Stimulated activated CD8-positive, alpha-beta memory T cell treated with anti-CD3 and anti-CD28 coated beads, Interleukin-7, amount 100 ng/mL, for 4 hours (primary cell): ENCODE measurements at places on chromosomes 2 and 18.

DNA sequence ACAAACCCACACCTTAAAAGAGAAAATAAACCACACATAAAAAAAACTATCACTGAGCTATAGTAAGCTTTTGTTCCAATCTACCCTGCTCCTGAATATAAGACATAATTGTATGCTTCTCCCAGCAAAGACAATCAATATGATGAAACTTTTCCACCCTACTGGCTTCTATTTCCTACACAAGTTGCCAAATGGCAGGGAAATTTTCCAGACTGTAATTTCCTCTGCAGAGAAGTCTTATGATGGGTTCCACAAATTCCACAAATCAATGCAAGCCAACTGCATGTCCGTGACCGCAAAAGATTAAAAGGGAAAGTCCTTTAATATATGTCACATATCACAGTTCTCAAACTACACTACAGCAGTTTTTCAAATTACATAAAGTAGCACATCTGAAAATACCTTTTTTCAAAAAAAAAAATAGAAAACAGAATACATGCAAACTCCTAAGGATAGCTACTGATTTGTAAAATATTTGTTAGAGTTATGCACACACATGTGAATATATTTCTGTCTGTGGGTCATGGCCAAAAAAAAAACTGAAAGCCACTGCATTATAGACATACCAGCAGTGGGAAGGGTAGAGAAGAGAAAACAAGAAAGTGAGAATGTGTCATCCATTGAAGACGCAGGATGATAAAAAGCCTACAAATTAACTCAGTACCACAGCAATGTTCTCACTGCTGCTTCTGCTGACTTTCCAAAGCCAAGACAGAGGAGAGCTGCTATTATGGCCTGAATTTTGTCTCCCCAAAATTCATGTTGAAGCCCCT is 61.4 kb downstream of the RPL31 start:
- DNase-seq = no peak

DNA sequence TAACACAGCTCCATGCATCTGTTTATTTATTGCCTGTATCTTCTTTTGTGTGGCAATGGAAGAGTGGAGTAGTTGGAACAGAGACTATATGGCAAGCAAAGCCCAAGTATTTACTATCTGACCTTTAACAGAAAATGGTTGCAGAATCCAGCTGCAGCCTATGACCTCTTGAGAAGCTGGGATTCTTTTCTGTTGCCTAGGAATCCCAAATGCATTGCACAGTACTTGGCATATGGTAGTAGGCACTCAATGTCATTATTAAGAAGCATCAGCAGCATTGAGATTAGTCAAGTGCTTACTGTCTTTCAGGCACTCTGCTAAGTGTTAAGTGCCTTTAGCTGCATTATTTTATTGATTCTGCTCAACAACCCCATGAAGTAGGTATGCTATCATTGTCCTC is 331.6 kb downstream of the CCDC85A start:
- DNase-seq = no peak

DNA sequence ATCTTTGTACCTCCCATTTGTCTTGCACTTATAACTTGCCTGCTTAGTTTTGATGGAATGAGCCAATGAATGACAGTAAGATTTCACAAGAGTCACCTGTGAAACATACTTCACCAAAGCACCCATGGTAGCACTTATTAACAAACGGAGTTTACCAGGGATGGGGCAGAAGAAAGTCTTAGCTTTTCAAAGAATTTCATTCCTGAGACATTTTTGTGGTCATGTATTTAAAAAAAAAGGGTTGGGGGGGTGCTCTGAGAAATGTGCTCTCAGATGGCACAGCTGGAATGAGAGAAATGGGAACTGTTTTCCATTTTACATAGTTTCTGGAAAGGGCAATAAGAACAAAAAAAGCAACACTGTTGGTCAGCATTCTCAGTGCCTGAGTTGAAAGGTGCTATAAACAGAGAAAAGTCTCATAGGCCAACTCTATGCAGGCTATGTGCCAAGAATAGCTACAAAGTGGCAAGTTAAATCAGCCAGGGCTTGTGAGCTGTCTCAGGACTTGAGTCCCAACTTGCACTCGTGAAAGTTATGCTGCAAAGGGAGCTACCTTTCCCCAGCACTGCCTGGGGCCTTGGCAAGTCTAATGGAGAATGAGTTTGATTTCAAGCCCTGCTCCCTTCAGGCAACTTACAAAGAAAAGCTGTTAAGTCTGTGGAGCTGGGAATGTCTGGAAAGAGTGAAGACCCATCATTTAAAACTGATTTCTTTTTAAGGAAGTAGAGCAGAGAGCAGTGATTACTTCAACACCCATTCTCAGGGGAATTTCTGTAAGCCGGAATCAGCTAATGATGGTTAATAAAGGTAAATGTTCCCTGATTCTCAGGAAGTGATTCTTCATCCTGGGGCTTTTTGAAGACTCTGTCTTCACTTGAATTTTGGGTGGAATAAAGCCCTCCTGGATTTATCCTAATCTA is 170.6 kb downstream of the SLC8A1 start:
- DNase-seq = no peak

DNA sequence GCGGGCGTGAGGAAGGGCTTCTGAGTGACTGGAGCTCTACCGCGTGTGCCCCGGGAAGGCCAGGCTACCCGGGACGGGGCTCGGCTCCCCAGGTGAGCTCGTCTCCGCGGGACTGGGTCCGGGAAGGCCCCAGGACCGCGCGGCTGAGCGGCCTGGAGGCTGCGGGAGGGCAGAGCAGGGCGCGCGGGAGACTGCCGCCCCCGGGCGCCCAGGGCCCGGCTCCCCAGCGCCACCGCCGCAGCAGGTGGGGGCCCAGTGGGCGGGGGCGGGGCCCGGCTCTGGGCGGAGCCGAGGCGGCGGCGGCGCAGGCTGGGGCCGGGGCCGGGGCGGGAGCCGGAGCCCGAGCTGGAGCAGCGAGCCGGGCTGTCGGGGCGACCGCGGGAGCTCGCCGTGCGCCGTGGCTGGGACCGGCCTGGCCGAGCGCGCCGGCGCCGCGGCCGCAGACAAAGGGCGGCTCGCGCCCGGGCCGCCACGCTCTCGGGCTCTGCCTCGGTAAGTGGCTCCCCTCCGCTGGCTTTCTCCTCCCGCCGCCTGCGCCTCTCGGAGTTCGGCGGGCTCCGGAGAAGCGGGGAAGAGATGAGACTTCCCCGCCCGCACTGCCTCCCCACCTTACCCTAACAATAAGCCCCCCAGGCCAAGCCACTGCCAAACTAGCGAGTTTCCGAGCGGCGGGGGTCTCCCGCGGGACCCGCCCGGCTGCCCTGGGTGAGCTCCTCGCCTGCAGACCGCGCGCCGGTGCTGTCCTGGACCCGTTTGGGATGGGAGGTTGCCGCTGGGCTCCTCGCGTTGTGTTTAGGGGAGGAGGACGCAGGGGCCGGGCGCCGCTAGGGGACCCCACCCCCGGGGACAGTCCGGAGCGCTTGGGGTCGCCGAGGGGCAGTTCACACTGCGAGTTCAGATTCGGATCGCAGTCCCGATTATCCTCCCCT is at the start of gene MAPK4:
Gene MAPK4, plus strand, starts transcription at position 336 of the 929 bp plus-strand sequence. CDS start 103,872 bp downstream, outside the sequence.
- DNase-seq = no peak

- no peak for DNase-seq
Observed at GRCh38 chr2:219215871-219216534, 2.8 kb downstream of the ABCB6 start.

- no peak for DNase-seq
Observed at GRCh38 chr2:61762292-61762691, 91.6 kb downstream of the FAM161A start.

GRCh38 chr2:74142340-74142739 is 5.4 kb downstream of the BOLA3 start:
- no peak for DNase-seq
